ENCODE measurements at places on chromosomes 4 and X.

GRCh38 chr4:2093265-2093664 is 34.1 kb downstream of the NAT8L start:
- DNase-seq: peak; percentile 11

DNA sequence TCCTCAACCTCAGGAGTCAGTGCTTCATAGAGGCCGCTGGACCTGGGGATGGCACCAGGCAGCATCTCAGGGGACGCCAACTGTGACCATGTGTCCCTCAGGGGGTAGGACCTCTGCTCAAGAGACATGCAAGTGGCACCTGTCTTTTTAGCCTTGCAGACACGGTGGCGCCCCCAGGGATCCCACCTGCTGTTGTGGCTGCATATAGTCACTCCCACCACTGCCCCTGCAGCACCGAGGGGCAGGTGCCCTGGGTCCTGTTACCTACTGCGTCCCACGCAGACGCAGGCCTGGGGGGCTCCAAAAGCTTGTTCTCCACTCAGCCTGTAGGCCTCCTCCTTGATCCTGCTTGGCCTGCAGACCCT is 2.5 kb downstream of the MYL5 start:
- no peak for DNase-seq

- no peak for DNase-seq
Measured at GRCh38 chr4:16593386-16593785, 305.1 kb downstream of the LDB2 start.

DNA sequence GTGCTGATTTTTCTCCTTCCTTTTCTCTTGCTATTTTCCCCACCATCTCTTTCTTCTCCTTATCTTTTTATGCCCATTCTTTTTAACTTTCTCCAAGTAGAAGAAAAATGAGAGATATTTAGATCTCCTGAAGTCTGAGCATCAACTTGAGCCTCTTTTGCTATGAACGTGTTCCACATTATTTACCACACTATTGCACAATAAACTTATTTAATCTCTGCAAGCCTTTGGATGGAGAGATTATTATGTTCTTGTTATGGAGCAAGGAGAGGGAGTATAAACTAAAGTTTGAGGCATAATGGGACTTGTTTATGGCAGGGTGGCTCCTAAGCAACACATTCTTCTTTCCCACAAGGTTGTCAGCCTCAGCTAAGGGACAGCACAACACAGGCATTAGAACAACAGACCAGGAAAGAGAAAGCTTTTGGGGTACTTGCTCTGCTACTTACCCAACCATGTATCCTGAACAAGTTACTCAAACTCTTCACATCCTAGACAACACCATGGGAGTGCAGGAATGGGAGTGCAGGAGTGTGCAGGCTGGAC is 365.5 kb upstream of the BOD1L1 start:
- DNase-seq: no peak

DNA sequence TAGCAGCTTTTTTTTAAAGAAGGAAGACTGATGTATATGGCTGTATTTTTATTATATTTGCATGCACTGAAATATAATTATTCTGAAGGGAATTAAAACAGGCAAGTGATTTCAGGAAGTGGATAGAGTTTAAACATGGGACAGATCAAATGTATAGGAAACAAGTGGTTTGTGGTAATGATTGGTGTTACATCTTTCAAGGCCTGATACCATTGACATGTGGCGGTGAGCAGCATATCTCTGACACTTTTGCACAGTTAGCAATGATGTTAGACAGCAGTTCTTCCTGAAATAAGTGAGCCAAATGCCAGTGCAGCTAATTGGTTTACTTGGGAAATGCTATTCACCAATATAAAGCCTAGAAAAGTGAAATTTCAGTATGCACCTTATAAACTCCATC is 272.1 kb downstream of the RPA4 start:
- DNase-seq: no peak

DNA sequence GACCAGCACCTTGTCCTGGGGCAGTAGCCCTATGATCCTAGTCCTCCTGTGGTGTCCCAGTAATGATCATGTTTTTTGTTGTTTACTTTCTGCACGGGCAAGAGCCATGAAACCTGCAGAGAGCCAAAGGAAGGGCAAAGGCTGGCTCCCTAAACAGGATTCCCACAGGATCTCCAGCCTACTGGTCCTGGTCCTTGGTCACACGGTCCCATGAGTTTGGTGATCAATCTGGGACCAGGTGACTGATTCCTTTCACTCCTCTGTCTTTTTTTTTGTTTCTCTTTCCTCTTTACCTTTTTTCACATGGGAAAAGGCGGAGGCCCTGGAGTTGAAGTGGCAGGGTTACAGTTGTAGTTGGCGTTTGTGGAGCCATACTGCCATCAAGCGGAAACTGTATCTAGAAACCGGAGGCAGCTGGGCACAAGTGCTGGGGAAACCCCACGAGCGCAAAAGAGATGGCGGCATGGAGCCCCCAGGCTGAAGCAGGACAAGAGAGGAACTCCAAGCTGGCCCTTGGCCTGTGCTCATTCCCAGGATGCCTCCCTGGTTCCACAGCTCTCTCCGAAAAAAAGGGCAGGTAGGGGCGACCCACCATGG is 34.6 kb downstream of the NBDY start:
- no peak for DNase-seq

GRCh38 chr4:172323288-172323687 is 510.1 kb downstream of the GALNTL6 start:
- no peak for DNase-seq

DNA sequence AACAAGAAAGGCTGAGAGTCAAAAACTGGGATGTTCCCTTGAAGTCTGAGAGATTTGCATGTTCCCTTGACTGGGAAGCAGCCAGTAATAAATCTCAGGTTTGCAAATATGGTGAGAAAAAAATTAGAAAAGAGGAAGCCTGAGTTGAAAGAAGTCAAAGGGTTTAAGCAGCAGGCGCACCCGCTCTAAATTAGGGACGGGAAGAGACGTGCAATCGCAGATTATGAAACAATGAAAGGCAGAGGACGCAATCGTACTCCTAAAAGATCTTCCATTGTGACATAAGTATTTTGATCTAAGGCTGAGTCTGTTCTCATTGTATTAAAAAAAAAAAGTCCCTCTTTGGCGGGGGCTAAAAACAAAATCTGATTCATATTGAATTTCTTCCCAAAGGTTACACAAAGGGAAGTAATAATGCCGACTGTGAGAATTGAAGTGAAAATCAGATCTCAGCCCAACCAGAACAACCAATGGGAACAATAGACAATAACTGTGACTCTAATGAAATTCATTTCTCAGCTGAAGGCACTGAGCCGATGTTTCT is 28.2 kb downstream of the SAT1 start:
- DNase-seq: no peak

DNA sequence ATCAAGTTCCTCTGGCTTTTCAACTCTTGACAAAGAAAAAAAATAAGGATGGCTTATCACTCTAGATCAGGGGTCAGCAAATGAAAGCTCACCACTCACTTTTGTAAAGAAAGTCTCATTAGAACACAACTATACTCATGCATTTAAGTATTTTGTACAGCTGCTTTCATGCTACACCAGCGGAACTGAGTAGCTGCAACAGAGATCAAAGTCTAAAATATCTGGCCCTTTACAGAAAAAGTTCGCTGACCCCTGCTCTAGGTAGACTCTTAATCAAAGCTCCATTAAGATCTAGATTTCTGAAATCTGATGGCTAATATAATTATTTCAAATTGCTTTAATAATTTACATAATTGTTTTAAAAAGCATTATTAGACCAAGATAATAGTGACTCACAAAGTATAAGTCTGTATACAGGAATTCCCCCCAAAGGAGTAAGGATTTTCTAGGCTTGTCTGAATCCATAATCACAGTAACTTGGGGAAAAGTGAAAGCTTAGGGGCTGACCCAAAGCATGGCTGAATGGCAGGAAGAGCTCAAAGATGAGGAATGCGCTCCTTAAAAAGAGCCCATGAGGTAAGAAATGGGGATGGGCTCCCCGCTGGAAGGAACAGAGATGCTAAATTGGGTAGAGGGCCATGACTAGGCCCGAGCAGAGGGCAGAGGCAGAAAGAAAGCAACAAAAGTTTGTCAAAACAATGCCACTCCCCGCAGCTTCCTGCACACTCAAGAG is 140.3 kb downstream of the SH3KBP1 start:
- DNase-seq: no peak

DNA sequence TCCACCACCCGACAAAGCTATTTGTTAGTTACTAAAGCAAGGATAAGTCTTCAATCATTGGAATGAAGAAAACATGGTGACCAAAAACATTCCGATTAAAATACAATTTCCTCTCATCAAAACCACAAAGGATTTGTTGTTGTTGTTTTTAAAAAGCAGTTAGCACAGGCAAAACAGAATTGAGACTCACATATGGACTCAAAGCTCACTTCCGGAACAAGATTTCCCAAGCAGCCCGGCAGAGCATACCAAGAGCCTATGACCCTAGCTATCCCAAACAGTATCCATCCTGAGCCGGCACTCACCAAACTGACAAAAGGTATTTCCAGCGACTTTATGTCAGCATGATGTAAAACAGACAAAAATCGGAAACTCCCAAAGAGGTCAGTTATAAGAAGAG is 39.9 kb downstream of the ADGRA3 start:
- no peak for DNase-seq

DNA sequence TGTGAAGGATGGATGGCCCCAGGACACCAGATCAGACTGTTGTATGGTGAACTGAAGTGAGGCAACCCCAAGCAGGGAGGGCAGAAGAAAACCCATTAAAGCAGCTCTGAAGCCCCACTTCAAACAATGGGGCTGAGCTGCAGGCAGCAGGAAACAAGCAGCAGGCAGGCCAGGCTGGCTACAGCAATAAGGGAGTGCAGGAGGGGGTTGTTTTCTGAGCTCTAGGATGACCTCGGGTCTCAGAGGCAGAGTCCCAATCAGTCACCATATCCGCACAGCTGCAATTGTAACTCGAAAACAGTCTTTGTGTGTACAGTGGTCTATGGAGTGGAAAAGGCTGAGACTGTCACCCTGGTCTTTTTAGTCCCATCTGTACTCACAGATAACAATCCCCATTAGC is 90.4 kb downstream of the COL4A6 start:
- DNase-seq: no peak

DNA sequence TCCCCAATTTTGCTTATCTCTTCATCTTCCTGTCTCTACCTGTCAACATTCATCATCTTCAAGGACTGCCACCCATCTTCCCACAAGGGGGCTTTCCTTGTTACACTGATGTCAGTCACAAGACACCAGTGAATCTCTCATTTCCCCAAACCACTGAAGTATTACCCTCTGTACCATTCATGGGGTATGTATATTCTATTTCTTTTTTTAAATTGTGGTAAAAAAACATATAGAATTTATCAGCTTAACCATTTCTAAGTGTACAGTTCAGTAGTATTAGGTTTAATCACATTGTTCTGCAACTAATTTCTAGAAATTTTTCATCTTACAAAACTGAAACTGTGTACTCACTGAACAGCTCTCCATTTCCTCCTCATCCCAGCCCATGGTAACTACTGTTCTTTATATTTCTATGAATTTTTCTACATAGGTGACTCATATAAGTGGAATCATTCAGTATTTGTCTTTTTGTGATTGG is 98.6 kb downstream of the LARP7 start:
- DNase-seq: no peak

- no peak for DNase-seq
Measured at GRCh38 chr4:73066445-73066844, 3.1 kb downstream of the COX18 start.

DNA sequence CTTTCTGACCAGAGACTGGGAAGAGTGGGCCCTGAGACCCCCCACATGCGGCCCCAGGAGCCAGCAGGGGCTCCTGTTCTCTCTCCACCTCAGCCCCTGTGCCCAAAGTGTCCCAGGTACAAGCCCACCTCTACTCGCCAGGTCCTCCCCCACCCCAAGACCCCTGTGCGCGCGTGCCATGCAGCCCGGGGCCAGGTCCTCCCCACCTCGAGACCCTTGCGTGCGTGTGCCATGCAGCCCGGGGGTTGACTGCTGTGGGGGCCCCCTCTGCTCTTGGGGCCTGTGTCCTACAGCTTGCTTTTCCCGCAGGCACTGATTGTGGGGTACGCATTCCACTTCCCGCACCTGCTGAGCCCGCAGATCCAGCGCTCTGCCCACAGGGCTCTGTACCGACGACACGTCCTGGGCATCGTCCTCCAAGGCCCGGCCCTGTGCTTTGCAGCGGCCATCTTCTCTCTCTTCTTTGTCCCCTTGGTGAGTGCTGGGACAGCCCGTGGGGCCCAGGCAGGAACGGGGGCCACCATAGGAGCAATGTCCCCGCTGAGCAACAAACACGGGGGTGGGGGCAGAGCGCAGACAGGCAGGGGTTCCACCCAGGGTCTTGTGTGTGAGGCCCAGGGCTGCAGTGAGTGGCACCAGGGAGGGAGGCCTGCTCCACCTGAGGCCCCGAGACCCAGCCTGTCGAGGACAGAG is 20.3 kb downstream of the DGKQ start:
- peak; percentile 20 for DNase-seq
